ENCODE measurements at places on chromosomes 13 and 19.

GRCh38 chr19:38710416-38710702, 33.9 kb downstream of the CAPN12 start:
- DNase-seq: no peak

- no peak for DNase-seq
Measured at GRCh38 chr19:5586300-5587070, 18.7 kb upstream of the TINCR start.

DNA sequence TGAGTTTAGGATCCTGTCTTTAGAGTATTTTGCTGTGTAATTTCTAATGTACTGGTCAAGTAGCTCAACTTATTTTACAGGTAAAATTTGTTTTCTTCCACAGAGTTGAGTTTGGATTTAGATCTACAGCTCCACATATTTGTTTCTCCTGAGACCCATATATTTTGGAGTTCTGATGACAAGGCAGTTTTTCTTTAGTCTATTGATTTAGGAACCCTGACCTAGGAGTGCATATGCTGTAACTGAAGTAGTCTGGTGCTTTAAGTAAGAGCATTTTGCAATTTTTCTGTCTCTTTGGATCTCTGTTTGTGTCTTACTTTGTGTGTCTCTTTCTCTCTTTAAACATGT, 19.5 kb upstream of the SPRY2 start:
- DNase-seq: no peak

DNA sequence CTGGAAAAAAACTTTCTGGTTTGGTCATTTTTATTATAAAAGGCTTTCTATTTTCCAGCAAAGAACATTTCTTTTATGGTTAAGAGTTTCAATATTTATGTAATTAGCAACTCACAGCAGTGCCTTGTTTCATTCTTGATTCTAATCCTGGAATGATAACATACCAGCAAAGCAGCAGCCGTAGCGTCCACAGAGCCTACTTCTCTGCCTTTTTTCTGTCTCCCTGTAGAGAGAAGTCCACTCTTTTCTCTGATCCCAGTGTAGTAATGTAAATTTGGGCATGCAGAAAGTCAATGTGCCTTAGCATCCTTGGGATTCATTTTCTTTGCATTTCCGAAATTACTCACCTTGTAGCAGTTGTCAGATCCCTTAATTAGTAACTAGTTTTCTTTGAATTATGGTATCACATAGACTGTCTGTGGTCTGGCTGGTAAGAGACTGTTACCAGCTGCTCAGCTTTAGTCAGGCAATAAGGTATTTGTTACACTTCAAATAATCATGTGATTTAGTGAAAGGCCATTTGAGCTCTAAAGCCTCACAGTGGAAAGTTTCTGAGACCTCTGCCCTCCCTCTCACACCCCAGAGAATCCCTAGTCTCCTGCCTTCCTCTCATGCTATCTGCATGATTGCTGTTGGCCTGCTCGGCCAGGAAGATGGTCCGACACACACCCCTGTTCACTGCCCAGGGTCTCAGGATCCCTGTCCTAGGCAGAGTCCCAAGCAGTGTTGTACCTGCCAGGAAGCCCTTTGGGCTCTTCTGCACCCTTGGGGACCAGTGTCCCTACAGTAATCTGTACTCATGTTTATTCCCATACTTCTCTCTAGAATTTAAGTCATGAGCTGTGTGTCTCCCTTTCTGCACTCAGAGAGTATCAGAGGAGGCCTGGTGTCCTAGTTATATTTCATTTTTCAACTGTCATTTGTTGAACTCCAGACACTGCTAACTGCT, 86.3 kb downstream of the LRCH1 start:
- no peak for DNase-seq

- DNase-seq: no peak
Measured at GRCh38 chr13:23628250-23628649, 58.0 kb downstream of the TNFRSF19 start.

DNA sequence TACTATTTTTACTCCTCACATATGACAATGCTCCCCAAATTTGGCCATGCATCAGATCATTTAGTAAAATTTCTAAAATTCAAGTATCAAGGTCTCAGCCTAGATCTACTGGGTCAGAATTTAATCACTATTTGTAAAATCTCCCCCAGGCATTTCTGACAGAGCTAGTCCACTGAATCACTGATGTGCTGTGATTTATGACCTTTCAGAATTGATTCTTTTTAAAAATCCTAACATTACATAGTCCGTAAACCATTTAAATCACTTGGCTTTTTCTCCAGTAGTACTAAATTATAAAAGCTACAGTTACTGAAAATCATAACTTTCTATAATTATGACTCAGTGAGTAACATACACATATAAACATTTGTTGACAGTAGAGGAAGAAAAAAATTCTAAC, 92.8 kb upstream of the RAP2A start:
- DNase-seq: no peak

GRCh38 chr19:44576843-44577565, 36.4 kb upstream of the IGSF23 start:
- DNase-seq: no peak

DNA sequence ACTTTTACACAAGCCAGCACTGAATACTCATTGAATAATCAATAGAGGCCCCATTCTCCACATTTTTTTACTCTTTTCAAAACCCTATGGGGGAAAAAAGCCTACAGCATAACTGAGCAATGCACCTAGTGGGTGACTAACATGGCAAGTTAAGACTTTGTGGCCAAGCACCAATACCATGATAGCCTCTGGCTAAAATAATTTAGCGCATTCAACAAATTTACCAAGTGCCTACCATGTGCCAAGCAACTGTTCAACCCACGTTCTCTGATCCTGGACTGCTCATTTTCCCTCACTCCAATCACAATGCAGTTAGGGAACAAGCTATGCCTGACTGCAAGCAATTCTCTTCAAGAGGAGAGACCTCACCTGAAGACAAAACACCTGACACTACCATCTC, 3.0 kb downstream of the ANKRD10 start:
- DNase-seq: no peak

DNA sequence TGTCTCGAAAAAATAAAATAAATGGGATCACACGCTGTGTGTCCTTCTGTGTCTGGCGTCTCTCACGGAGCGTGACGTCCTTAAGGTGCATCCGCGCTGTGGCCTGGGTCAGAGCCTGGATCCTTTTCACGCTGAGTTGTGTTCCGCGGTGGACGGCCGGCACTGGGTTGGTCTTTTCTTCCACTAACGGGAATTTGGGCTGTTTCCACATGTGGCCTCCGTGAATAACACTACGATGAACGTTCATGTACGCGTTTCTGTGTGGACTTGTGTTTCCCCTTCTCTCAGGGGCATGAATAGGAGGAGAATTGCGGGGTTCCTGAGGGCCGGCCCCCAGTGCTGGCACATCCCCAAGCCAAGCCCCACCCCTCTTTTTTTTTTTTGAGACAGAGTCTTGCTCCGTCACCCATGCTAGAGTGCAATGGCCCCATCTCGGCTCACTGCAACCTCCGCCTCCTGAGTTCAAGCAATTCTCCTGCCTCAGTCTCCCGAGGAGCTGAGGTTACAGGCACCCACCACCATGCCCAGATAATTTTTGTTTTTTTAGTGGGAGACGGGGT, 6.2 kb upstream of the PTBP1 start:
- no peak for DNase-seq

GRCh38 chr19:18379803-18380747, 5.9 kb upstream of the GDF15 start:
- DNase-seq: no peak

DNA sequence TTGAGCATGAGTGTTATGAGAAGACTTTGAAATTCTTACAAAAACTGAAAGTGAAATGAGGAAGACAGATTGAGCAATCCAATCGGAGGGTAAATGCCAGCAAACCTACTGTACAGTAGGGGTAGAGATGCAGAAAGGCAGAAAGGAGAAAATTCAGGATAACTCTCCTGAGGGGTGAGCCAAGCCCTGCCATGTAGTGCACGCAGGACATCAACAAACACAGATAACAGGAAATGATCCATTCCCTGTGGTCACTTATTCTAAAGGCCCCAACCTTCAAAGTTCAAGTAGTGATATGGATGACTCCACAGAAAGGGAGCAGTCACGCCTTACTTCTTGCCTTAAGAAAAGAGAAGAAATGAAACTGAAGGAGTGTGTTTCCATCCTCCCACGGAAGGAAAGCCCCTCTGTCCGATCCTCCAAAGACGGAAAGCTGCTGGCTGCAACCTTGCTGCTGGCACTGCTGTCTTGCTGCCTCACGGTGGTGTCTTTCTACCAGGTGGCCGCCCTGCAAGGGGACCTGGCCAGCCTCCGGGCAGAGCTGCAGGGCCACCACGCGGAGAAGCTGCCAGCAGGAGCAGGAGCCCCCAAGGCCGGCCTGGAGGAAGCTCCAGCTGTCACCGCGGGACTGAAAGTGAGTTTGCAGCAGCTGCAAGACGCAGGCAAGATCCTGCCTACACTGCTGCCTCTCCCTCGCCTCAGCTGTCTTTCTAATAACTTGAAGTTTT, at the start of gene TNFSF13B:
TSS of gene TNFSF13B (plus strand) at position 118 of the 728 bp plus-strand sequence. CDS start at position 296, 178 bp downstream.
- DNase-seq: no peak

GRCh38 chr19:51706296-51706695, 13.2 kb downstream of the SPACA6 start:
- no peak for DNase-seq

DNA sequence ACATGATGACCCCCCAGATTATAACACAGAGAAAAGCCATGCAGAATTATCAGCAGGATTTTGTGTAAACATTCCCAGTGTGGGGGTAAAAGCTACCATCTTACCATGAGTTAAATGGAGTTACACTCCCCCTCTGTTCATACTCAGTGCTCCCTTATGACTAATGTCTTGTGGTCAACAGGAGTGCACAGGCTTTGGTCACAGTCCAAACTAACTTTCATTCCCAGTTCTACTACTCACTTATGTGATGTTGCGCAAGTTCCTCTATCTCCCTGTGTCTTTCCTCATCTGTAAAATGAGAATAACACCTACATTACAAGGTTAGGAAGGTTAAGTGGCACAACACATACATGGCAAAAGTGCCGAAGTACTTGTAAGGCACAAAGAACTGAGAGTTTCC, 277.9 kb downstream of the RBM26 start:
- DNase-seq: no peak

- DNase-seq: no peak
Measured at GRCh38 chr13:48493066-48493765, 39.7 kb downstream of the RCBTB2 start.

- no peak for DNase-seq
Measured at GRCh38 chr19:48004236-48004635, 9.8 kb downstream of the ELSPBP1 start.

GRCh38 chr19:51144482-51145045, 2.5 kb downstream of the SIGLEC7 start:
- no peak for DNase-seq

DNA sequence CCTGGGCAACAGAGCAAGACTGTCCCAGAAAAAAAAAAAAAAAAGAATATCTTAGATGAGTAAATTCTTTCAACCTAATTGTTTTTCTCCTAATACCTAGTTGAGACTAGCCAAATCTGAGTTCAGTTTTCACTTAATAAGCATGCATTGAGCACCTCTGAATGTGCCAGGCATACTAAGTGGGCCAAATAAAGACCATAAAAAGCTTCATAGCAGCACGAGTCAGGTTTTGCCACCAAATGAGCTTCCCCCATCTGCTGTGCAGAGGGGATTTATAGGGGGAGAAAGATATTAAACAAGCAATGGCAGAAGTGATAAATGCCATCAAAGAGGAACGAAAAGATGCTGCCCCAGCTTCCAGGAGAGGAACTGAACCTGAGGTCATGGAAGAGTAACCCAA, 11.4 kb downstream of the THSD1 start:
- no peak for DNase-seq

- no peak for DNase-seq
Measured at GRCh38 chr13:89988206-89988605, 1359.3 kb upstream of the MIR17HG start.

DNA sequence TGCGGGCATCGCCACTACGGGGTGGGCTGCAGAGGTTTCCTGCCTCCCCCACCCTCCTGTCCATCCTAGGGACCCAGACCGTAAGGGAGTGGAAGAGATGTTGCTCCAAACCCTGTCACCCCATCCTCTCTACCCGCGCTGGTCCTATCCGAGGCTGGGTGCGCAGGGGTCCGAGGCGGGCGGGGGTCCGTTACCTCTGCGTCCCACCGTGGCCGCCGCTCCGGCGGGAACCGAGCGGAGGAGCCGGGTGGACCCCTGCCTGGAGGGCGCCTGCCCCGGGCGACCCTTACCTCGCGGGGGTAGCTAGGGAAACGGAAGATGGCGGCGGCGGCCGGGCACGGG, at the start of gene DGKH:
TSS of gene DGKH (plus strand) at position 307 of the 342 bp plus-strand sequence. CDS start 126 bp downstream, outside the sequence.
- no peak for DNase-seq

- DNase-seq: no peak
Measured at GRCh38 chr13:86554066-86554465, 754.8 kb upstream of the SLITRK6 start.

GRCh38 chr13:42412812-42413483, 141.0 kb downstream of the AKAP11 start:
- DNase-seq: no peak

GRCh38 chr19:27909861-27910260, 1303.1 kb downstream of the UQCRFS1 start:
- DNase-seq: no peak

DNA sequence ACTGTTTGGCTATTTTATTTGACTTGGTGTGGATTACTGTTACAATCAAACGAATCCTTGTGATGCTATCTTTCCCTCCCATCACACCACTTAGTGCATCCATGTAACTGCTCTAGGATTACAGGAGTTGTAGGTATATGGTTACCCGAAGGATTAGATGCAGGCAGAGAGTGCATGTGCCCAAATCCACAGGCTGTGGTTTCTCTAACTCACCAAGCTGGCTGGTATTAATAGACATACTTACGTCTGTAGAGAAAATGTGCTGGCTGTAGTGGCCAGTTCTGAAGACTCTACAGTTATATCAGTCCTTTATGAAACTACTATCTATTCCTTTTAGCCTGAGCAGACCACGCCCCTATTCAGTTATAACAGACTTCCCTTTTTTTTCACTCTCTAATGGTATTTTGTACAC, 1.1 kb upstream of the HMGB1 start:
- no peak for DNase-seq

DNA sequence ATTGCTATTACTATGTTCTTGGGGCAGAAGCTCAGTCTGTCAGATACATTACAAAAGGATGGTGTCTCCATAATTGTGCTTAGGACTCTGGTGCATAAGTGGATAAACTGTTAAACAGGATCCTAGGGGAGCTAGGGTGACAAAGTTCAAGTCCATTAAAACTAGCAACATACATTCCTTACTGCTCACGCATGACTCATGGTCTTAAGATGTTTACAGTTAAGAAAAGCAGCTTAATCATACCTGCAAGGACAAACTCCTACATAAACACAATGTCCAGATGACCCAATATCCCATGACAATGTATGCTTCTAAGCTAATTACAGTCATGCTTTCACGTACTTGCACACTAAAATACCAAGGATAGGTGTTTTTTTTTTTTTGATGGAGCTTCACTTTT, 3.5 kb upstream of the ZNF701 start:
- no peak for DNase-seq

DNA sequence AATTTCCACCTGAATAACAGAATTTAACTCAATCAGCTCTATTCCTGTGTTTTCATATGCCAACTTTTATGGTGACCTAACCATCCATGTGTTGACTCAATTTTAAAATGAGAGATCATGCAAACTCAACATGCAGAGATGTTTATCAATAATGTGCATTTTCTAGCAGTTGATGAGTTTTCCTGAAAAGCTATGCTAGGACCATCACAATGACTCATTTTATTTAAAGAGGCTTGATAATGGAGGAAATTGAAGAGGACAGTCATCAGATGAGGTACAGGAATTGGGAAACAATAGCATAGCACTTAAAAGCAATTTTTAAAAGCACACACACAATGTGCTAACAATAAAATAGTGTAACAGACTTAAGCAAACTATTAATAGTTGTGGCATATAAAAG, 127.1 kb downstream of the VWA8 start:
- DNase-seq: no peak

Data from occipital lobe (tissue), 3 donors.